ENCODE measurements at places on chromosomes 12 and 14. TPM values are rescaled to one million over a fixed set of nuclear protein-coding genes. Genes with fewer than 3 reads are reported as not detected.
A peak's percentile ranks its signal among the peaks of the same experiment; 100 is the strongest.

DNA sequence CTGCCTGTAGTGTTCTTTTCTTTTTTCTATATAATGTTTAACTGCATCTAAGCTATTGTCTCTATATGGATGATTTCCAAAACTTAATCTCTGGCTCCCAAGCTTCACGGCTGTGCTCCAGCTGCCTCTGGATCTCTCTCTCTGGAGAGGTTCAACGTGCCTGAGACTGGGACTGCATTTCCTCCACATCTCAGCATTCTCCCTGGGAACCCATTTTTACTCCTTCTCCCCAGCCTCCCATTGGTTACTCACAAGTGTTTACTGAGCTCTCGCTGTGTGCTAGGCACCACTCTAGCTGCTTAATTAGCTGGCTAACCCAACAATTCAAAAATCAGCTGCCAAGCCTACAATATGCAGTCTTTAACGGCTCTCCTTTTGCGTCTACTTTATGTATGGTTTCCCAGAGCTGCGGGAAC lies 34.7 kb downstream of the FBXL14 start:
- no peaks in the 10 kb centered on the region for H3K27me3 ChIP-seq
- DNase-seq, result no peak
- H3K36me3 ChIP-seq, result no peaks in the 10 kb centered on the region
- H3K27ac ChIP-seq, result no peak overlapping the region
- H3K4me1 ChIP-seq, result peaks cover 12% of the 10 kb centered on the region

GRCh38 chr12:106178562-106178961 lies 39.8 kb upstream of the NUAK1 start:
- DNase-seq, result no peak
- H3K4me3 ChIP-seq, result no peak overlapping the region
- H3K27me3 ChIP-seq, result no peaks in the 10 kb centered on the region
- H3K4me1 ChIP-seq, result no peaks in the 10 kb centered on the region
- H3K27ac ChIP-seq, result no peak overlapping the region

- no peak for DNase-seq
- no peaks in the 10 kb centered on the region for H3K36me3 ChIP-seq
- peaks cover 22% of the 10 kb centered on the region for H3K4me1 ChIP-seq
- H3K27ac ChIP-seq, result no peak overlapping the region
- no peaks in the 10 kb centered on the region for H3K27me3 ChIP-seq
- H3K4me3 ChIP-seq, result no peak overlapping the region
Observed at GRCh38 chr14:35414365-35414764, 9.8 kb upstream of the NFKBIA start.

- H3K27me3 ChIP-seq, result no peaks in the 10 kb centered on the region
- no peak overlapping the region for H3K27ac ChIP-seq
- no peak for DNase-seq
- no peak overlapping the region for H3K4me3 ChIP-seq
Observed at GRCh38 chr14:84871734-84872133, 658.2 kb upstream of the FLRT2 start.

DNA sequence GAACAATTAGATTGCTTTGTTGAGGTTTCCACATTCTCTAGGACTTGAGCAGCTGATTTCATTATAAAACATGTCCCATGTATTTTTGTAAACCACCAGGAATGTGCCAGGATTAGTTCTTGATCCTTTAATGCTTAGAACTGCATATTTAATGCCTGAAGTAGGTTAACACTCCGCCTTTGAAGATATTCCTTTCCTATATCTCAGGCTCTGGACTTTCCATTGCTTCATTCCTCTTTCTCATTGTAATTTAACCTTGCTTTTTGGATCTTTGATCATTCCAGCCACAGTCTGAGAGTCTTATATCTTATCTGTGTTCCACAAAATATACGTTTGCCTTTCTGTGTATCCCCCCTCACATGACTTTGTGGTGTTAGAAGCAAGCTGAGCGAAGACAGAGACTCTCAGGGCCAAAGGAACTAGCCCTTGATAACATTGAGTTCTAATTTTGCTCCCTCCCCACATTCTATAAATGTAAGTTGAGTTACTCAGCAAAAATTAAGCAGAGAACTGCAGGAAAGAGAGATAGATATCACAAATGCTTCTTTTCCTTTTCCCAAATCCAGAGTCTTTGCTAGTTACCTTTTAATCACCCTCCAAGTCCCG lies 2.4 kb upstream of the CLEC1B start:
- no peaks in the 10 kb centered on the region for H3K36me3 ChIP-seq
- no peaks in the 10 kb centered on the region for H3K4me1 ChIP-seq
- peaks cover 7% of the 10 kb centered on the region for H3K27me3 ChIP-seq
- no peak for DNase-seq

- H3K27ac ChIP-seq, result no peak overlapping the region
- no peaks in the 10 kb centered on the region for H3K36me3 ChIP-seq
- H3K4me1 ChIP-seq, result no peaks in the 10 kb centered on the region
- DNase-seq, result no peak
Observed at GRCh38 chr14:104856869-104857860, 7.9 kb upstream of the CEP170B start.

DNA sequence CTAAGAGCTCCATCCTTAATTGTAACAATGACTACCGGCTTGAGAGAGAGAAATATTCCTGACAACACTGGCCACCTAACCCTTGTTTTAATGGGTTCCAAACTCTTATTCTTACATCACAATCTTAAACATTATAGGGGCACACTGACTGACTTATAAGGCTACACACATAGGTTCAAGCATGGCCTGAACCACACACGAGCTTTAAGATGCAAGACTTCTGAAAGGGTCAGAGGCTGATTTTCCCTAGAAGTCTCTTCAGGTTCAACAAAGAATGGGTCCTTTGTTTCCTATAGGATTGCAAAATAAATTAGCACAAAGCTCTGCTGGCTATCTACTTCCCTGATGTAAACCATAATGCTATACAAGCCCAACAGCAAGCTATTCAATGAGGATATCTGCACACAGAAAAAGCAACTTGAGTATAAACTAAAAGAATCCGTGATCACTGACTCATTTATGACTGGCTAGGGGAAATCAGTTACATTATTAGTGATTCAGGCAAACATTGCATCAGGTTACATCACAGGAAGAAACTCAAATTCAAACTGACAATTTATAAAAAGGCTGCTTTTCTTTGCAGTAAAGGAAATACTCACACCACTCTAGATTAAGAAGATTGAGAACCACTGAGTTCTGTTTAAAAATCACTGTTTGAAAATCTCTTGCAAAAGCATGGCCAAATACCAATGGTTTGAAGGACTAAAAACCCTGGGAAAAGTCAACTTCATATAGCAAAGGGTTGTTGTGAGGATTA lies 8.5 kb downstream of the BTG1 start:
- peaks cover 72% of the 10 kb centered on the region for H3K4me1 ChIP-seq
- DNase-seq, result peak; percentile 71
- H3K27me3 ChIP-seq, result no peaks in the 10 kb centered on the region
- peaks cover 57% of the 10 kb centered on the region for H3K36me3 ChIP-seq
- peak overlapping the region; percentile 97 for H3K27ac ChIP-seq
- no peak overlapping the region for H3K4me3 ChIP-seq

DNA sequence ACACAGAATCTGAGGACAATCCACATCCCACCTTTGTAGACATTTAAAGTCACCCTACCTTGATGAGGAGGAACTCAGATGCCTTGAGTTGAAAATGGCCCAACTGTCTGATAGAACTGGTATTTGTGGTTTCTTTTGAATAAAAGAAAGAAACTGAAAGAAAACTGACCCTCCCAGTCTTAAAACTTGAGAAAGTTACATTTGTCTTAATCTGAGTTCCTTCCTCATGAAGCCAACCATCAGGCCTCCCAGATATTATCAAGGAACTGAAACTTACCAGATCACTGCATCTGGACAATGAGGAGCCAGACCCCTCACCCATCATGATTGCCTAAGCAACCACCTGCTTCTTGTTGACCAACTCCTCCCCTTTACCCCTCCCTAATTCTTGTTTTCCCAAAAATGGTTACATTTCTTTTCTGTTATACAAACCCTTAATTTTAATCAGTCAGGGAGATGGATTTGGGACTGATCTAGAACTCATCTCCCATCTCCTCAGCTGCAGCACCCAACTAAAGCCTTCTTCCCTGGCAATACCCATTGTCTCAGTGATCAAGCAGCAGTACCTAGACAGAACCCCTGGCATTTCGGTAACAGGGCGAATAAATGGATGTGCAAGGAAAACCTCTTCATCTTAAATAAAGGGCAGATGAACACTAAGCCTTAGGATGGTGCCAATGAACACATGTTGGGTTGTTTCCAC lies 72.0 kb upstream of the RESF1 start:
- DNase-seq, result no peak
- no peak overlapping the region for H3K4me3 ChIP-seq

- no peaks in the 10 kb centered on the region for H3K27me3 ChIP-seq
- DNase-seq, result no peak
- H3K4me3 ChIP-seq, result peak overlapping the region; percentile 28
- H3K4me1 ChIP-seq, result peaks cover 20% of the 10 kb centered on the region
- H3K27ac ChIP-seq, result no peak overlapping the region
- peaks cover 3% of the 10 kb centered on the region for H3K36me3 ChIP-seq
Observed at GRCh38 chr12:52032446-52032803, 18.8 kb upstream of the NR4A1 start.

DNA sequence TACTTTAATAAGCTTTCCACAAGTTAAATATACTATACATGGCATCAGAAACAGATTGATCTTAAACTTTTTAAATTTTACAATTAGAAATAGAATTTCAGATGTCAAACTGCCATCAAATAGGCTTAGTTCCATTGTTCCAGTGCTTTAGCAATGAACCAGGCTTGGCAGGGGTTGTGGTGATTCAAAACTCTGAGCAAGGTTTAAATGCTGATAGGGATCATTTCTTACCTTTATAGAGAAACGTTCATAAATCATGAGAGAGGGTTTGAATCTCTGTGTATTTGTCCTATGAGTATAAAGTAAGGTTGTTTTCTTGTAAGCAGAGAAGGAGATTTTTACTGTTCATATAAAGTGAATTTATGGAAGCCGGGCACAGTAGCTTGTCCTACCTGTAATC lies 794.5 kb upstream of the TBX3 start:
- H3K27ac ChIP-seq, result no peak overlapping the region
- H3K4me1 ChIP-seq, result peaks cover 2% of the 10 kb centered on the region
- no peak overlapping the region for H3K4me3 ChIP-seq
- no peaks in the 10 kb centered on the region for H3K36me3 ChIP-seq

GRCh38 chr12:124451016-124451415 lies 116.4 kb downstream of the NCOR2 start:
- H3K27ac ChIP-seq, result no peak overlapping the region
- no peak overlapping the region for H3K4me3 ChIP-seq
- peaks cover 46% of the 10 kb centered on the region for H3K4me1 ChIP-seq
- no peaks in the 10 kb centered on the region for H3K27me3 ChIP-seq

- peaks cover 4% of the 10 kb centered on the region for H3K4me1 ChIP-seq
- no peaks in the 10 kb centered on the region for H3K36me3 ChIP-seq
- no peak overlapping the region for H3K27ac ChIP-seq
- H3K27me3 ChIP-seq, result peaks cover 17% of the 10 kb centered on the region
Observed at GRCh38 chr12:68800294-68800693, 7.7 kb upstream of the MDM2 start.

DNA sequence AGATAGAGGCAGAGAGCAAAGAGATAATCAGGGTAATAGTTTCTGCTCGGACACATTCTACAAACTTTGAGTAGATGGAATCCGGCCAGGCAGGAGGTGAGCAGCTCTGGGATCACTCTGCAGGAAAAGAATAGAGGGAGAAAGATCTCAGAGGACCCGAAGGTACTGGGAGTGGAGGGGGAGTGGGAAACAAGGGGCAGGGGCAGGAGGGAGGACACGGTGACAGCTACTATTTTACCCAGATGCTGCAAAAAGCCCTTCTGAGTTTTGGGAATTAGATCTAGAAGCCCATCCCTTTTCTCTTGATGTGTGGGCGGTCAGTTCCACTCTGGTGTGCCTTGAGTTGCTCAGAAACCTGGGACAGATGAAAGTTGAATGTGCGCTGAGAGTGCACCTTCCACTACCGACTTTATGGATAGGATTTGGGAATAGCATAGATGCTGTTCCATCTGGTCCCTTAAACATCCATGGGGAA lies 556 bp downstream of the GPRC5A start:
- H3K36me3 ChIP-seq, result no peaks in the 10 kb centered on the region
- H3K4me1 ChIP-seq, result peaks cover 40% of the 10 kb centered on the region
- H3K27ac ChIP-seq, result peak overlapping the region; percentile 81
- DNase-seq, result no peak

DNA sequence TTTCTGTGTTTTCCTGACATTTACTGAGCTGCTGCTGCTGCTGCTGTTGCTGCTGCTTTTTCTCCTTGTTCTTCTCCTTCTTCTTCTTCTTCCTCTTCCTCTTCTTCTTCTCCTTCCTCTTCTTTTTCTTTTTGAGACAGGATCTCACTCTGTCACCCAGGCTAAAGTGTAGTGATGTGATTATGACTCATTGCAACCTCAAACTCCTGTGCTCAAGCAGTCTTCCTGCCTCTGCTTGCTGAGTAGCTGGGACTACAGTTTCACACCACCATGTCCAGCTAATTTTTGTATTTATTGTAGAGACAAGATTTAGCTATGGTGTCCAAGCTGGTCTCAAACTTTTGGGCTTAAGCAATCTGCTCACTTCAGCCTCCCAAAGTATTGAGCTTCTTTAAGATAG lies 95.8 kb downstream of the TMTC3 start:
- DNase-seq, result peak; percentile 28
- no peak overlapping the region for H3K27ac ChIP-seq
- no peak overlapping the region for H3K4me3 ChIP-seq
- no peaks in the 10 kb centered on the region for H3K27me3 ChIP-seq
- no peaks in the 10 kb centered on the region for H3K36me3 ChIP-seq

Gene HOXC9
- total RNA-seq, result 9.6 TPM

Gene RAD9B
- total RNA-seq, result not detected

Measured in SJSA1 (cell line).